T-helper 2 cell treated with Interferon-gamma antibody and Interleukin-4, amounts not matched to agents 5 μg/mL and 100 μg/mL, for 36 hours (primary cell): ENCODE measurements at places on chromosomes 11 and 22.

GRCh38 chr11:75715688-75716087 is 1.9 kb upstream of the MOGAT2 start:
- no peaks in the 10 kb centered on the region for H3K36me3 ChIP-seq
- no peak overlapping the region for H3K4me3 ChIP-seq
- H3K4me1 ChIP-seq, result no peaks in the 10 kb centered on the region
- H3K27ac ChIP-seq, result no peak overlapping the region
- peaks cover 27% of the 10 kb centered on the region for H3K27me3 ChIP-seq
- DNase-seq, result no peak

DNA sequence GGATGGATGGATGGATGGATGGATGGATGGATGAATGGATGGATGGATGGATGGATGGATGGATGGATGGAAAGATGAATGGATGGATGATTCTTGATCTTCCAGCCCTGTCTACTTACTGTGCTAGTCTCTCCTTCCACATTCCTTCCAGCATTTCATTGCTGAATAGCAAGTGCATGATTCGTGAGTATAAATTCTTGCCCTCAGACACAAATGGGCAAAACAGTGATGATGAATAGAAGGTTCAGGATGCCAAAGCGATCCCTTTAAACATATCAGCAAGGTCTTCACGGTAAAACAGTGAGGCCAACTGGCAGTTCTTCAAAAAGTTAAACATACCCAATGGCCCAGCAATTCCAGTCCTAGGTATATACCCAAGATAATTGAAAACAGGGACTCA is 400.2 kb downstream of the MN1 start:
- H3K4me3 ChIP-seq, result no peak overlapping the region
- no peak overlapping the region for H3K27ac ChIP-seq
- no peaks in the 10 kb centered on the region for H3K36me3 ChIP-seq
- H3K4me1 ChIP-seq, result no peaks in the 10 kb centered on the region
- DNase-seq, result no peak

DNA sequence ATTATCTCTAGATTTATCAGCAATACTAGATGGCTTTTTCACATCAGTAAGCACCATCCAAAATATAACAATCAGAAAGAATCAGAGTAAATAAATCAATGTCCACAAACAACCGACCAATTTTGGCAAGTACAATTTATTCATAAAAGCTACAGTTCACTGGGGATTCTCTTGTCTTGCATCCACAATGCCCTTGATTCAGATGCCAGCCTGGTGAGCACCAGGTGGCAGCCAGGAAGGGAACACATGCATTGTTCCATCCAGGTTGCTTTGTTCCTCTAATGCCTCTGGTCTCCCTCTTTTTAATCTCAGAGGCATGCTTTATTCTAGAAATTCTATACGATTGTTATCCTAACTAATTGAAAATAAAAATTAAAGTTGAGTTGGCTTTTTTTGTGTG is 242.1 kb upstream of the KIRREL3 start:
- H3K27me3 ChIP-seq, result no peaks in the 10 kb centered on the region
- no peak overlapping the region for H3K4me3 ChIP-seq
- no peaks in the 10 kb centered on the region for H3K36me3 ChIP-seq
- H3K27ac ChIP-seq, result no peak overlapping the region
- DNase-seq, result no peak

DNA sequence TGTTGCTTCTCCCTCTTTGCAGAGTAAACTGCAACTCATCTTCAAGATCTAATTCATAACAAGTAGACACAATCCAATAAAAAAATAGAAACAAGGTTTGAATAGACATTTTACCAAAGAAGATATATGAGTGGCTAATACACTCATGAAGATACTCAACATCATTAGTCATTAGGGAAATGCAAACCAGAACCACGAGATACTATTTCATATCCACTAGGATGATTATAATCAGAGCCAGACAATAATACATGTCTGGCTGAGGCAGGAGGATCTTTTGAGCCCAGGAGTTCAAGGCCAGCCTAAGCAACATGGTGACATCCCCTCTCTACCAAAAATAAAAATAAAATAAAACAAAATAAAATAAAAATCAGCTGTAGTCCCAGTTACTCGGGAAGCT is 85.0 kb downstream of the ATG16L2 start:
- DNase-seq, result no peak
- peaks cover 5% of the 10 kb centered on the region for H3K36me3 ChIP-seq
- no peak overlapping the region for H3K4me3 ChIP-seq
- H3K27ac ChIP-seq, result no peak overlapping the region
- no peaks in the 10 kb centered on the region for H3K4me1 ChIP-seq

GRCh38 chr11:107962181-107962580 is 33.9 kb downstream of the RAB39A start:
- H3K4me3 ChIP-seq, result no peak overlapping the region
- peaks cover 4% of the 10 kb centered on the region for H3K27me3 ChIP-seq
- H3K4me1 ChIP-seq, result no peaks in the 10 kb centered on the region
- no peak overlapping the region for H3K27ac ChIP-seq
- H3K36me3 ChIP-seq, result no peaks in the 10 kb centered on the region

DNA sequence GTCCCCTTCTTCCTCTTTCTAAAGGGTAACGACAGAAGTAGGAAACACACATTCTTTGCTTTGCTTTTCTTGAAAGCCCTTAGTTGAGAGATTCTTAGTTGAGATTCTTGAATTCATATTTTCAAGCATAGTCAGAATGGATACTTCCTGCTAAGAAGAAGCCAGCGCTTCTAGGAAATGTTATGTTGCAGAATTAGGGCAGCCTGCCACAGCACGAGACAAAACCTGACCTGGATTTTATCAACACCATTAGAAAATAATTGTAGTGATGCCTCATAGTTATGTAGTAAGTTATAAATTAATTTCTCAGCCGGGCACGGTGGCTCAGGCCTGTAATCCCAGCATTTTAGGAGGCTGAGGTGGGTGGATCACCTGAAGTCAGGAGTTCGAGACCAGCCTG is 37.9 kb upstream of the NUP160 start:
- H3K36me3 ChIP-seq, result no peaks in the 10 kb centered on the region

- no peak overlapping the region for H3K4me3 ChIP-seq
- no peak overlapping the region for H3K27ac ChIP-seq
- DNase-seq, result no peak
- H3K4me1 ChIP-seq, result peaks cover 11% of the 10 kb centered on the region
- peaks cover 5% of the 10 kb centered on the region for H3K36me3 ChIP-seq
- H3K27me3 ChIP-seq, result peaks cover 36% of the 10 kb centered on the region
Measured at GRCh38 chr11:110098645-110099044, 5.5 kb downstream of the ZC3H12C start.

GRCh38 chr11:128458321-128458720 is 129.0 kb downstream of the ETS1 start:
- DNase-seq, result no peak
- H3K4me3 ChIP-seq, result no peak overlapping the region
- H3K27me3 ChIP-seq, result no peaks in the 10 kb centered on the region
- H3K27ac ChIP-seq, result no peak overlapping the region
- H3K4me1 ChIP-seq, result peaks cover 42% of the 10 kb centered on the region
- H3K36me3 ChIP-seq, result peaks cover 91% of the 10 kb centered on the region

- DNase-seq, result no peak
- no peaks in the 10 kb centered on the region for H3K36me3 ChIP-seq
- H3K27ac ChIP-seq, result no peak overlapping the region
- no peaks in the 10 kb centered on the region for H3K27me3 ChIP-seq
- H3K4me1 ChIP-seq, result no peaks in the 10 kb centered on the region
Measured at GRCh38 chr11:131866535-131867400, 496.4 kb downstream of the NTM start.
